ENCODE measurements at places on chromosomes 7 and 10.

DNA sequence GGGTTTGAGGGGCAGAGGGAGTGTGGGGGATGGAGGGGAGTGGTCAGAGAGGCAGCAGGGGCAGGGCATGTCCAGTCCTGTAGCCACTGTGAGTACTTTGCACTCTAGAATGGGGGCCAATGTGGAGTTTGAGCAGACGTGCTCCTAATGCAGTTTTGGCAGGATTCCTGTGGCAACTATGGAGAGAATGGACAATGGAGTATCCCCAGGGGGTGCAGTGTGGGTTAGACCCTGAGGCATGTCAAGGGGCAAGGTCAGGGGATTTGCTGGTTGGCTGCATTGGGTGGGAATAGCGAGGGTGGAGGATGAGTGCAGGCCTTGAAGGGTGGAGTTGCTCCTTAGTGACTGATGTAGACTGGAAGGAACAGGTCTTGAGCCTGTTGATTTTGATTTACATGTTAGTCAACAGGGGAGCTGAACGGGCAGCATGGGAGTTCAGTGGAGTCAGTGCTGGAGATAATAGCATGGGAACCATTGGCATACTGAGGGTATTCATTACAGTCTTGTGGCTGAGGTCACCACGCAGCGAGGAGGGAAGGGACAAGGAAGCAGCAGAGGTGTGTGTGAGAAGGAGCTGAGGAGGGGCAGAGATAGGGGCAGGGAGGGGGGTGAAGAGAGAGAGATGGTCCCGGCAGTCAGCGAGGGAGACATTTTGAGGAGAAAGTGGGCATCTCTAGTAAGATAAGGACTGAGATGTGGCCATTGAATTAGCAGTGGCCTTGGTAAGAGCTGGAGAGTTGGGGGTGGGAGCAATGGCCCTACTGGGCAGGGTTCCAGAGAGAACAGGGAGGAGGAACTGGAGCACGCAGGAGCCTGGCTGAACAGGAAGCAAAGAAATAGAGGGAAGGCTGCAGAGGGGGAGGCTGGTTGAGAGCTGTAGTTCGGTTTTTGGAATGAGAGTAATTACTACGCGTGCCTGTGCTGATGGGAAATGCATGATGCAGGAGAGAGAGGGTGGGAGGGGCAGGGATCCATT lies 112.7 kb downstream of the CCNY start:
- DNase-seq: no peak

GRCh38 chr7:122844191-122844988 lies 41.9 kb downstream of the CADPS2 start:
- DNase-seq: no peak

GRCh38 chr7:66170309-66171231 lies 34.6 kb upstream of the TPST1 start:
- no peak for DNase-seq

DNA sequence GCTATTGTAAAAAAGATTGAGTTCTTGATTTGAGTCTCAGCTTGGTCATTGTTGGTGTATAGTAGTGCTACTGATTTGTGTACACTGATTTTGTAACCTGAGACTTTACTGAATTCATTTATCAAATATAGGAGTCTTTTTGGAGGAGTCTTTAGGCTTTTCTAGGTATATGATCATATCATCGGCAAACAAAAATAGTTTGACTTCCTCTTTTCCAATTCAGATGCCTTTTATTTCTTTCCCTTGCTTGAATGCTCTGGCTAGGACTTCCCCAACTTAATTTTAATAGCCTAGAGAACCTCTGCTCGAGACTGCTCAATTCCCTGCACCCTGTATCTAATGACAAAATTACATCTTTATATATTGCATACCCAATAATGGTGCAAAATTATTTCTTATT lies 154.4 kb downstream of the CCDC7 start:
- DNase-seq: no peak

- no peak for DNase-seq
Measured at GRCh38 chr10:24168258-24169170, 40.4 kb upstream of the KIAA1217 start.

DNA sequence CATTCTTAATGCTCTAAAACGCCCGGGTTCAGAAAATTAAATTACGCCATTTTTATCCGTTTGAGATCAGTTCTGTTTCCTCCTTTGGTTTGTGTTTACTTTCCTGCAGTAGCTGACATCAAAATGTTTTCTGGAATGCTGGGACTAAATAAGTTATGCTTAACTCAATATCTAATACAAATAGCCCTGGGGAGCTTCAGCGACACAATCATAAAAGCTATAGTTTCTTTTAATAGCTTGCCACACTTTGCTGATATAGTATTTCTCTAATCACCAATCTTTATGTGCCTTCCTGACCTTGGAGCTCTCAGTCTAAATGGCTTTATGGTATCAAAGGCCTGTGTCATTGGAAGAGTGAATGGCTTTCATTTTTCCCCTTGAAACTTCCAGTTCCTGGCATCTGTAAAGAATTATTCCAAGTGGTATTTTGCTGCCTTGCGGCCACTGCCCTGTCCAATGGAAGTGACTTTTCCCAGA lies 202.7 kb downstream of the HDAC9 start:
- no peak for DNase-seq

- DNase-seq: no peak
Measured at GRCh38 chr7:112484671-112485167, 3.9 kb downstream of the LSMEM1 start.

GRCh38 chr10:17880601-17881000 lies 71.1 kb upstream of the SLC39A12 start:
- no peak for DNase-seq

DNA sequence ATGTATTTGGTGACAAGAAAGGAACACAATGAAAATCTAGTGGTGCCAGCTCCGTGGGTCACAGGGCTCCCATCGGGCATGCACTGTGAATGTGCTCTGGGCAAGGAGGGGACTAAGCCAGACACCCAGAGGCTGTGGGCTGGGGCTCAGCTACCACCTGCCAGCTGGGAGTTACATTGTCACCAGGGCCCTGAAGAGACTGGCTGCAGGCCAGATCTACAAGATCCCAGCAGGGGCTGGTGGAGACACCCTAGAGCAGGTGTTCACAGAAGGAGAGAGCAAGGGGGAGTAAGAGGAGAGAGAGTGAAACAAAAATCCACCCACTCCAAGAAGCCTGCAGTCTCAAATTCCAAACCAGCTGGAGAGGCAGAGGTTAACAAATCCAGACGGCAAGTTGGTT lies 116.6 kb upstream of the ADCY1 start:
- no peak for DNase-seq

GRCh38 chr10:14068601-14069250 lies 262.0 kb downstream of the FRMD4A start:
- DNase-seq: no peak

DNA sequence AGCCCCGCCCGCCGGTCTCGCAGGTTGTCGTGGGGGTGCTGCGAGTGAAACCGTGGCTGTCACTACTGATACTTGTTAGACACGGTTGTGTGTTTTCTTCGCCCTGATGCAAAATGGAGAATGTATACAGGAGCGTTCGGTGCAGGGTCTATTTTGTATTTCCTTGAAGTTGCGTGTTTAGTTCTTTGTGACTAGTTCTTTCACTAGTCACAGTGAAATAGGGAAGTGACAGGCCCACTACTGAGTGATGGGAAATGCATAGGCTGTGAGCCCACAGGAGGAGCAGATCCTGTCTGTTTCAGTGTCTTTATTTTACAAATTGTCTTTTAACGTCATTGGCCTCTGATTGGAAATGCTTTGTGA lies 675 bp downstream of the ABRAXAS2 start:
- no peak for DNase-seq

GRCh38 chr7:116971869-116972268 lies 18.6 kb downstream of the ST7 start:
- DNase-seq: no peak

GRCh38 chr10:16941870-16942269 lies 124.6 kb upstream of the RSU1 start:
- no peak for DNase-seq

DNA sequence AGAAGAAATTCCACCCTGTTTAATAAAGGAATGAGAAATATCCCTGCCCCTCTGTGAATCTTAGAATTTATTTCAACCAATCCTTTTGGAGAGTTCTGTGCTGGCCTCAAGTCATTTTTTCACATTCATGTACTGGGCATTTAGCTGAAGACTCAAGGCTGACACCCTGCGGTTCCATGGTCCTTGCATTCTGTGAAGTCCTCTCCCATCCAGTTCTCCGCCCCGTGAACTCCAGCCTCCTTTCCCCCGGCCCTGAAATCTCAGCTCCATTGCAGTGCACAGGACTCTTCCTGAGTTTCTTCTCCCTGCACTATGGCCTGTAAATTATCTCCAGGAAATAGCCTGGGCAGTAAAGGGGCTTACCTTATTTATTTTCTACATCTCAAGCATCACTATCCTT lies 183.0 kb upstream of the KCND2 start:
- no peak for DNase-seq

GRCh38 chr10:96646751-96647166 lies 59.9 kb upstream of the TM9SF3 start:
- DNase-seq: no peak

GRCh38 chr10:86663046-86663345 lies 5.3 kb upstream of the LDB3 start:
- DNase-seq: no peak

DNA sequence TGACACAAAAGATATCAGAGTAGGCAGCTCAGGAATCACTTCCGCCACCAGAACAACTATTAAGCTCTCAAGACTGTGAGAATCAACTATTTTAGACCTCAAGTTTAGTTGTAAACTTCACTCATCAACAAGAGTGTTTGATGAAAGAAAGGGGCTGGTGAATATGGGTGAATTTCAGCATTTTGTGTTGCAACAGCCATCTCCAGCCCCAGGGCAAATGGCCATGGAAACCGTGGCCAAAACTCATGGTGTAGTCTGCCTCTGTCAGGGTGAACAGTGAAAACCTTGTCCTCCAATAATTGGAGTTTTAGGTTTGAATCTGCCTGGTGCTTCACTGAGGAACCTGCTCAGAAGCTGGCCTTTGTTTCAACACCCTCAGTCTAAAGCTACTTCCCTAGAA lies 60.0 kb downstream of the POLR1F start:
- no peak for DNase-seq

DNA sequence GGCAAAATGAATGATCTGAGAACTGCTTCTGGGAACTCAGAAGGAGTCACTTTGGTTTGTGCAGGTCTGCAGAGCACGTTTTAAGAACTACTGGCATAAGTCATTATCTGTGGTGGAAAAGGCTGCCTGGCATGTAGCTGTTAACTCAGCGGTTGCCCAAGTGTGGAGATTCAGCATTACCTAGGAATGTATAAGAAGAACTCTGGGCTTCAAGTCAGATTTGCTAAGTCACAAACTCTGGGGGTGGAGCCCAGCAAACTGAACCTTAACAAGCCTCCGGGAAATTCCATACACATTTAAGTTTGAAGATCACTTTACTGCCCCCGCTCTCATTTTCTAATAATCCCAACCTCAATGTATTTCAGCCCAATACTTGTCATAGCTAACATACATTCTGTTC lies 31.1 kb downstream of the PLXDC2 start:
- no peak for DNase-seq

DNA sequence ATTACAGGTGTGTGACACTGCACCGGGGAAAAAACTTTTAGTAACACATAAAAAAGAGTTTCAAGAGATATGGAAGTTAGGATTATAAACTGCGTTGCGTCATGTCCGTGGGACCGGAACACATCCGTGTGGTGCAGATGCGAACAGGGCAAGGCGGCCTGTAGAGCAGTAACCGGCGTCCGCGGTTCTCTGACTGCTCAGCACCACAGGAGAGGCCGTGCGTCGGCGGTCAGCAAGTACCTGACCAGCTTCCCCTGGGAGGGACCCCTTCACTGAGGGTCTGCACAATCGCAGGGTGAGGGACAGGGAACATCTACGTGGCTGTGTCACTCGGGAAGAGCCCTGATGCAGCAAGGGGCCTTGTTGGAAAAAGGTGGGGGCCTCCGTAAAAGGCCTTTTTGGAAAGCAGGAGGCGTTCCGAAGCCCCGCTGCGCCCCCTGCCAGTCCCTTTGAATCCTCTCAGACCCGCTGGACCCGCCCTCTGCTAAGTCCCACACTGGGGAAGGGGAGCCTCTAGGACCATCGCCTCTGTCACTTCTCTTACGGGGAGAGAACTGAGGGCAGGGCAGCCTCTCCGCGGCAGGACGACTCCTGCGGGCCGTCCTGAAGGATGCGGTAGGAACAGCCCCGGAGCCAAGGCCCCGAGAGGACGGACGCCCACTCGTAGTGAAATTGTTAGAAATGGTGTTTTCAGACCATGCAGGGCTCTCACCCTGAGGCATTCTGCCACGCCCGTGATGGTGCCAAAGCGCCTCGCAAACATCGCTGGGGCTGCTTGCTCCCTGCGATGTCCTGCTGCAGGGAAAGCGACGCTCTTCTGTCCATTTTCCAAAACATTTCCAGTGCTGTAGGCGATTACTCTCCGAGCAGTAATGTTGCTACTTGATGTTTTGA lies 771.6 kb upstream of the COBL start:
- DNase-seq: no peak

- DNase-seq: no peak
Measured at GRCh38 chr7:37107047-37107750, 341.5 kb downstream of the ELMO1 start.

DNA sequence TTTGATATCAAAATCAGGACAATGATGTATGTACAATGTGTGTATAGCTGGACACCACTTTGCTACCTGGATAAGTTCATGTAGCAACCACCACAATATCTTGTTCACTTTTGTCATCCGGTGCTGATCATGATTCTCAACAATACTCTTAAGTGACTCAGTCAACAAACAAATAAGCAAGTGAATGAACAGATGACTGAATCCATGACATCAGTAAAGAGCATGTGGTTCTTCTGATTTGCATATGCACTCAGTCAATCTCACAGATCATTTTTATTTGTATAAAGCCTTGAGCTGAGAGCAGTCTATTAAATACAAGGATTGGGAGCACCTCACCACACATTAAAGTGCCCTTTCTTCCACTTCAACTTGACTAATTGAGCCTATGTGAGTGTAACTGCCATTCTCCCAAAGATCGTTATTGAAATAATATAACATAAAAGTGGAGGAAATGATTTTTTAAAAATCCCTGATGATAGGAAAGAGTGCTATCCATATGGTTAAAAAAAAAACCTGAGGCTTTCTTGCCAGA lies 69.5 kb downstream of the NPSR1 start:
- DNase-seq: no peak

- no peak for DNase-seq
Measured at GRCh38 chr7:116546054-116546453, 21.2 kb downstream of the CAV1 start.

DNA sequence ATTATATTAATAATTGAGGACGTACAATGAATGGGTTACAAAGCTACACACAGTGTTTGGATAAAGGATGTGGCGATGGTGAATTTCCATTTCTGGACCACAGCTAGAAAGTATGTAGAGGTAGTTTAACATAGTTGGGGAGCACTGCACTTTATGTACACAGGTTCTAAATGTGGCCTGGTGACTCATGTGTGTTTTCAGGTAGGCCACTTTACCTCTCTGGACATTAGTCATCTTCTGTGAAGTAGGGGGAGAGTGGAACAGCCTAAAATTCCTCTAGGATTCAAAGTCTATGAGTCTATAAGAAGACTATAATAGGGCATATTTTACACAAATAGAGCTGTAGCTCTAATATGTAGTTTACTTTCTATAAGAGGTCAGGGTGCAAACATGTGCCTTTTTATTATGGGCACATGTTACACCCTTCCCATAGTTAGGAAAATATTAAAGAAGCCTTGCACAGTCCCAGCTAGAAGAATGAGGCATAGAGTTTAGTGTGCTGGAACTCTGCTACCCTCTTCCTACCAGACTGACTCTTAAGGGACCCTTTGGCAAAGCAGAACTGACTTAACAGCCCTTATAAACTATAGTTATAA lies 594.9 kb downstream of the LRMDA start:
- no peak for DNase-seq
